SHP77 (cell line): ENCODE measurements at places on chromosomes 6 and 20.

DNA sequence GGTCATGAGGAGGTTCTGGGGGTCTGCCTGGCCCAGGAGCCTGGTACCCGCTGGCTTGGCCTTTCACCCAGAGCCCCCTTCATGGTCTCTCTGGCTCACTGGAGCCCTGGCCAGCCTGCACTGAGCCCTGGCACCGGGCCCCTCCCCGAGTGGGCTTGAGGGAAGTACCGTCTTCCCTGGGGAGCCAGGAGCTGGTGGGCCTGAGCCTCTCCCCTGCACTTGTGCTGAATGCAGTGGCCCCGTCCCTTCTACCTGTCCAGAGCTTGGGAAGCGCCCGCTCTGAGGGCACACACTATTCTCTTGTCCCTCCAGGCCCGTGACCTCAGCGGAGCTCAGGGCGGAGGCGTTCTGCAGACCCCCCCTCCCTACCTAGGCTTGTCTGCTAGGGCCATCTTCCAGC lies 62.2 kb downstream of the TCP11 start:
- no peak for DNase-seq

- no peak for DNase-seq
These were observed 298.8 kb downstream of the FOXA2 start for GRCh38 chr20:22285555-22285954.

- DNase-seq: no peak
These were observed 33.4 kb upstream of the SLC22A1 start for GRCh38 chr6:160088069-160088783.

- DNase-seq: no peak
These were observed 22.3 kb upstream of the BCAS4 start for GRCh38 chr20:50772420-50773185.
